ENCODE measurements at places on chromosomes 5 and 9. TPM values are rescaled to one million over a fixed set of nuclear protein-coding genes. Genes with fewer than 3 reads are reported as not detected.

- DNase-seq = no peak
Measured at GRCh38 chr9:20642045-20642444, 19.7 kb upstream of the MLLT3 start.

- no peak for DNase-seq
Measured at GRCh38 chr5:124410539-124411488, 335.6 kb downstream of the ZNF608 start.

DNA sequence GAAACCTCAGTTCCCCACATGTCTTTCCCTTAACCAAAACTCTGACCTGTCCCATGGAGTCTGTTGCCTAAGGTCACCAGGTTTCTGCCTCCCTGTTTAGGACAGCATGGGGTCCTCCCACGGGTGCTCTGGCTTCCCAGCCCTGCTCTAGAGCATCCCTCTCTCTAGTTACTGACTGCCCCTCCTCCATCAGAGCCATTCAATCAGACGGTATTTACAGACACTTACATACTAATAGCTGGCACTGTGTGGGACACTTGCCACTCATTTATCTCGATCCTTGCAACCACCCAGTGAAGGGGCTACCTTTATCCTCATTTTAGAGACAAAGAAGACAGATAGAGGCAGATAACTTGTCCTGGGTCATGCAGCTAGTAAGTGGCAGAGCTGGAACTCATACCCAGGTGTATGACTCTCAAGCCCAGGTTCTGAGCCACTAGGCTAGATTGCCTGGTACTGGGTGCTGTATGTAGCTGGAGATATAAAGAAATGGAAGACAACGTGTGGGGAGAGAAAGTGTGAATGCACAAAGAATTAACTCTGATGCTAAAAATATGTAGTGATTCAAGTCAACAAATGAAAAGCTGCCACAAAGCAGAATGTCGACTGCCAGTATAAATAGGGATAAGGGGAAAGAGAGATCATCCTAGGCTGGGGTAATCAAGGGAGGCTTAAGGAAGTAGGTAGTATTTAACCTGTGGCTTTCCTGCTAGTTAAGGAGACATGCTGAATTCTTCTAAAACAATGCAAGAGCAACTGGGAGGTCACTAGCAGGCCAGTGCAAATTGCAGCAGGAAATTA lies 52.5 kb upstream of the PDE8B start:
- no peak for DNase-seq

DNA sequence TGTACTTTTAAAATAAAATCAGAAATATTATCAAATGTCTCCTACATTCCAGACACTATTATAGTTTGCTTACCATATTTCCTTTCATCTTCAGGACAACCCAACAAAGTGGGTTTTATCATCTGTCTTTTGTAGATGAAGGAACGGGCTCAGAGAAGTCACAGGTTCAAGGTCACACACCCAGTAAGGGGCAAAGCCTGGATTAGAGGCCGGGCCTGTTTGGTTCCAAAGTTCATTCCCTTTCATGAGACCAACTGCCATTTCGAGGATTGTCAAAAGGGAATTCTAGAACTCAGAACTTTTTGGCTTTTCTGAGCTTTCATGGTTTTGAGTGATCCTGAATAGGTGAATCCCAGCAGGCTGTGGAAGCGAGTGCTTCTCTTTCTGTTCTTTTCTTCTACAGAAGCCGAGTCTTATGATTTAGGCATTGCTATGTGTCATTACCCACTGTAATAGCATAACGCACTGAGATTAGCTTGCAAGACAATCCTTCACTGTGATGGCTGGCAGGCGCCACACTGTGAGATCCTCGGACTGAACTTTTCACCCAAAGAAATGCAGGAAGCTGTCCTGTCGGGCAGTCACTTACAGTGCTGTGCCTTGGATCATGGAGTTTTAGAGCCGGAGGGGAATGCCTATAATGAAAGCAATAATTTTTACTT lies 43.8 kb upstream of the ANKH start:
- DNase-seq = no peak

GRCh38 chr9:91896513-91897121 lies 53.4 kb downstream of the ROR2 start:
- no peak for DNase-seq

Gene PDCD1LG2
- total RNA-seq = 2.4 TPM

Gene LHX2
- not detected for total RNA-seq

Gene OR1L4
- not detected for total RNA-seq

Gene TRAF1
- total RNA-seq = 2.2 TPM

Gene LCN15
- not detected for total RNA-seq

Gene BTNL9
- 38.9 TPM for total RNA-seq

All from Right ventricle myocardium superior (tissue), 1 donor.